ENCODE measurements at places on chromosomes 4 and X.

DNA sequence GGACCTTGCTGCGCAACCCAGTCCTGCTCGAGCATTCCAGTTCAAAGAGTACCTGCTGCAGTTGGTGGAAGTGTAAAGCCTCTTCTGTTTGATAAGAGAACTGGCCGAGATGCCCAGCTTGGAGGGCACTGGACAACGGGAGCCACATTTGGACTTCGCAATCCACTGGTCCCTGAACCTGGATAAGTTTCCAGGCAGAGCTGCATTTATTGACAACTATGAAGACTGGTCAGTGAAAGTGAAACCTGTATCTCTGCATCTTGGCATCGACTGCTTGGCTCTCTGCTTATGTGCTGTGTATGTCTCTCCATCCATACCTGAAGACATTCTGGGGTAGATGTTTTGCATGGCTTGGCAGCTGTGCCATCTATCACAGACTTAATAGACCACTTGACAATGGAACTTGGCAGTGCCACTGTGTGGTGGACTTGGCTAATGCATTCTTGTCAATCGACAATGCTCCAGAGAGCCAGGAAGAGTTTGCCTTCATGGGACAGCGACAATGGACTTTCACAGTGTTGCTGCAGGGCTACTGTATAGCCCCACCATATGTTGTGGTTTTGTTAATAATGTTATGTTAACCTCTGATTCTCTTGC, 43.5 kb upstream of the ZBTB33 start:
- no peak for DNase-seq

DNA sequence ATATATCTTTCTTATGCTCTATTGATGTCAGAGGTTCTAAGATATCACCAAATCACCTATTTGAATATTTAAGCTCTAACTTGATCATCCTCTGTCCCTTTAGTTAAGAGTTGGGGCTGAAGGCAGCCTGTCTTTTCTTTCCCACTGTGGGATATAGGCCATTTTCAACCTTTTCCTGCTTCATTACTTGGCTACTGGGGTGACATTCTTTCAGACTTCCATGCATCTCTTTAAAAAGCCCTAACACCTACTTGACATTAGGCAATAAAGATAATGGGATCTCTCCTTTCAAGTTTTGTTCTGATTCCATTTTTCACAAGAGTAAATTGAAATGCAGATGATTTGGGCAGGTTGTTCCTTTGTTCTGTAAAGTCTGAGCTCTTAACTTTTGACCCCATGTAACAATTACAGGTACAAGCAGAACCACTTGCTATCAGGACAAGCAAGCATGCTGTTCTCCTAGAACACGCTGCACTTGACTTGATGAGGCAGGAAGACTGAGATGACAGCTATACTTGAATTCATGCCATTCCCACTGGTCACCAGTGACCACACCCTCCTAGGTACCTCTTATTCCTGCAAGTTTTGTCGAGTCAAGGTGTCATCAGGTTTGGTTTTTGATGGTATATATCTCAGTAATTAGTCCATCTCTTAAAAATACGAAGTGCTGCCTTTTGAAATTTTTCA, 18.2 kb downstream of the HOPX start:
- DNase-seq: no peak

DNA sequence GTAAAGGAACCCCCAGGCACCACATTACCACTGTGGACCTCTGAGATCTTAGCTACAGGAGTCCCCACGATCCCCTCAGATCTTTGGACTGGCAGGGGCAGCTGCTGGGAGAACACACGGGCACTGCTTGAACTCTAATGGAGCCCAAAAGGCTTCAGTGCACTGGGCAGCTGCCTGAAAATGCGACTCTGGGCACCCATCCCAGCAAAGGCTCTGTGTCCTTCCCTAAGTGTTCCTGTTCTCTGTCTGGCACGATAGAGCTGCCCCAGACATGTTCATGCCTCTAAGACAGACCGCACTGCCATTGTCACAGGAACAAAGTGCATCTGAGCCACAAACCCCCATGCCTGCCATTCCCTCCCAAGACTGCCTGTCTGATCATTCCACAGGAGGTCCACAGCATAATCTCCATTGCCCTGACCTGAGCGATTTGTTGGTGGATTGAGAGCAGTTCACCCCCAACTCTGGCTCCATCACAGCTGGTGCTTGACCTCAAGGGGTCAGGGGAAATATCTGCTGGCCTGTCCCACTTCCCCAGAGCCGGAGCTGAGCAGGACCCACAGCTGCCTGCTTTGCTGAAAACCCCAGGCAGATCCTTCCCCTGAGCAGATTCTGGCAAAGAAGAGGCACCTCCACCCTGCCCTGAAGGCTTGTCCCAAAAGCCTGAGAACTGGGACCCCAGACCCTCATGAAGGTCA, 436.0 kb upstream of the INTU start:
- DNase-seq: no peak

DNA sequence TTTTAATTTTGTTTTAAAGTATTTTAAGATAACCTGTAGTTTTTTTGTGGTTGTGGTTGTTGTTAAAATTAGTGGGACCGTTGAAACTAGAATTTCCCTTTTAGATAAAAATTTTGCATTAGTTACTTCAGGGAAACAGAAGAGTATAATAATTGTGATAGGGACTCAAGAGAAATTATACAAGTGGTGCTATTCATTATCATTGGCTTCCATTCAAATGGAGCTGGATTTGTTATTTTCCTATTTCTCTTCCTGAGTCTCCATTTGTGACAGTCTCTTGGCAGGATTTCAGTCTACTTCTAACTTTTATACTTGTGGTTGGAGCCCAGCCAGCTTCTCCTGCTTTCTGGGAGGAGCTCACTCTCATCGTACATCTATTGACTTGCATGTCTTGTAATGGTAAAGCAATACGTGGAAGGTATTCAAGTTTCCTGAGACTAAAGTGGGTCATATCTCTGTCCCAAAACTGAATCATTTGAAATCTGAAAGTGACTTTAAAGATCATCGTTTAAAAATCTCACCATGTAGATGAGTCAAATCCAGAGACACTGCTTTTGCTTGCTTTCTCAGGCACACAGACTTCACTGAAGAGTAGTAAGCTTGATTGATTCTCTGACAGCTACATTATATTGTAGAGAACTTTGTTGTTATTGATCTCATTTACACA, 155.8 kb downstream of the RPA4 start:
- no peak for DNase-seq

DNA sequence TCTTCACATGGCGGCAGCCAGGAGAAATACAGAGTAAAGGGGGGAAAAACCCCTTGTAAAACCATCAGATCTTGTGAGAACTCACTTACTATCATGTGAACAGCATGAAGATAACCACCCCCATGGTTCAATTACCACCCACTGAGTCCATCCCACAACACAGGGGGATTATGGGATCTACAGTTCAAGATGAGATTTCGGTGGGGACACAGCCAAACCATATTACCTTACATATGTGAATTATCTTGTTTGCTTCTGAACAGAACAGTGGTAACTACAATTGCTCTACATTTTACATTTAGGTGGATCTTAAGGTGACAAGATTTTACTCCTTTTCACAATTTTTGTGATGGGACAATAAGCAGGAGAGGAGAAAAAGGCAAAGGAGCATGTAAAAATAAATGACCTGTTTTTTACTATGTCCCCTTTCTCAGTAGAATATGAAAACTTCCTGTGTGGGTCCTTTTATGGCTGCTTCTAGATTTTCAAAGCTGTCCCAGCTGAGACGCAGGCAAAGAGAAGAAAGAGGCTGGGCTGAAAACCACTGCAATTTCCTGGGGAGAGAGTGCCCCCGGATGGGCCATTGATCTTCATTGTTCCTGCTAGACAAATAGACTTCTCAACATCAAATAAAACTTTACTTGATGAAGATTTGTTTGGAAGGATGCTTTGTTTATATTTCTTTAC, 45.9 kb upstream of the PGM2 start:
- DNase-seq: peak; percentile 30
